Heart left ventricle (tissue), 16 donors: ENCODE measurements at places on chromosomes 1 and 21. TPM values are rescaled to one million over a fixed set of nuclear protein-coding genes. Genes with fewer than 3 reads are reported as not detected.

SLC45A3 gene
- total RNA-seq: 3.2 TPM

FAM3B gene
- total RNA-seq: not detected

AGTRAP gene
- 24.5 TPM for total RNA-seq

WDR64 gene
- total RNA-seq: not detected

SLAMF6 gene
- 0.13 TPM for total RNA-seq

PEX10 gene
- 17.8 TPM for total RNA-seq

EPHB2 gene
- total RNA-seq: 0.95 TPM

OVAAL gene
- 1.6 TPM for total RNA-seq

NMNAT2 gene
- 1.8 TPM for total RNA-seq

SAMSN1 gene
- 1.4 TPM for total RNA-seq

KLF17 gene
- total RNA-seq: not detected

ABCD3 gene
- total RNA-seq: 61.3 TPM

GSTM3 gene
- 65.6 TPM for total RNA-seq

SPRR1A gene
- total RNA-seq: not detected

OR14A2 gene
- total RNA-seq: not detected

VHLL gene
- not detected for total RNA-seq

F3 gene
- 30.9 TPM for total RNA-seq

LRRC71 gene
- not detected for total RNA-seq

SLAMF7 gene
- 0.27 TPM for total RNA-seq

S100A7A gene
- total RNA-seq: not detected

MARK1 gene
- total RNA-seq: 12.1 TPM

CADM3 gene
- 2.6 TPM for total RNA-seq

SH3BGR gene
- total RNA-seq: 357 TPM
